ENCODE measurements at places on chromosomes 6 and 20. TPM values are rescaled to one million over a fixed set of nuclear protein-coding genes. Genes with fewer than 3 reads are reported as not detected.

DNA sequence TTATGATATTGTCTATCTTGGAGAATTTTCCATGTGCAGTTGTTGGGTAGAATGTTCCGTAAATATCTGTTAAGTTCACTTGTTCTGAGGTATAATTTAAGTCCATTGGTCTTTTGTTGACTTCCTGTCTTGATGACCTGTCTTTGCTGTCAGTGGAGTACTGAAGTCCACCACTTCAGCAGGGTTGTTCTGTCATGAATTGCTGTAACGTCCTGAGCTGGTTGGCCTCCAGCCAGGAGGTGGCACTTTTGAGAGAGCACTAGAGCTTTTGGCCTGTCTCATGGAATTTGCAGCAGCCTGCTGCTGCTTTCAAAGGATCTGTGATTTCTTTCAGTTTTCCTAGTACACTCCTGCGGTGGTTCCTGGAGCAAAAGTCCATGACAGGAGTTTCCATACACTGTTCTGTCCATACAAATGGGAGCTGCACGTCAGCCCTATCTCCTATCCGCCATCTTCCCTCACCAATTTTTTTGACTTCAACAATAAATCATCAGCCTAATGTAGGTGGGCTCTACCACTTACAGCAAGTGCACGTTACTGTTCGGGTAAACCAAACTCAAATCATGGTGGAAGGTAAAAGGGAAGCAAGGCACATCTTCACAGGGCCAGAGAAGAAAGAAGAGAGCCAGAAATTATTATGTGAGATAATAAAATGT lies 46.9 kb upstream of the TRERF1 start:
- no peak for DNase-seq

- DNase-seq = no peak
These were observed 174.1 kb downstream of the CDH26 start for GRCh38 chr20:60132162-60132826.

GRCh38 chr6:37083243-37084138 lies 78.0 kb downstream of the FGD2 start:
- no peak for DNase-seq

DNA sequence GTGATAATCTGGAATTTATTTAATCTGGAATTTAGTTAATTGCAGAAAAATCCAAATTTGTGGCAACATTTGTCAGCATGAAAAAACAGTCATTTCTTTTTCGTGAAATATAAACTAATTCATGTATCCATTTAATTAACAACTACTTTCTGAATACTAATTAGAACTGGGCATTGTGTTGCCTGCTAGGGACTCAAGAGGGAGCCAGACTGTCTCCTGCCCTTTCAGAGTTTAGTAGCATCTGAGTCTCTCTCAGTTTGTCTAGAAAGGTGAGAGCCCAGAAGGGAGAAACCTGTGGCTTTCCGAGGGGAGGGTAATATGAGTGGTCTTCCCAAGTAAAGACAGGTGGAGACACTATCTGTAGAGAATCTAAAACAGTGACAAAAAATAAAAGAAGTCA lies 210.9 kb upstream of the HDDC2 start:
- no peak for DNase-seq

DNA sequence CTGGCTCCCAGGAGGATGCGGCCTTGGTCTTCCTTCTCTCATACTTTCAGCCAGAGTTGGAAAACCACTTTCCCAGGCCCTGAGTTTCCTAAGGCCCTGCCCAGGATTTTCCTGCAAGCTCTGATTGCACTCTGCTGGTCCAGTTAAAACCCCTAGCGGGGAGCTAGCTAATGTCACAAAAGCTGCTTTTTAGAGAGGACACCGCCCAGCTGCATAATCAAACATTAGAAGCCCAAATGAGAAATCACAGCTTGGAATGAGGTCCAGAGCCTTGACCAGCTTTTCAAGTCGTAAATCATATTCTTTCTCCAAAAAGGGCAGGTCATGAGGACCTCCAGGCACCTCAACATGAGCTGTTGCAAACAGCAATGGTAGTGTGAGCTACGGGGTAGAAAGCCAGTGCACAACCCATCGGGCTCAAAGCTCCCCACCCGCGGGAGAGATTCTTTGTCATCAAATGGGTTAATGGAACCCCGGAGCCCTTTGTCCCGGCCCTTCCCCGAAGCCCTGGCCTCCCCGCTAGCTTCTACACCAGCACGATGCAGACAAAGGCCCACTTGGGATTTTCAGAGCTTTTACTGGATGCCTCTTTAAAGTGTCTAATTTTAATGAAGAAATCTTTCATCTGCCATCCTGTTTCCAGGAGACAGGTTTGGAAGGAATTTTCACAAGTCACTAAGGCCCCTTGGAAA lies 134.0 kb downstream of the SCML4 start:
- no peak for DNase-seq

DNA sequence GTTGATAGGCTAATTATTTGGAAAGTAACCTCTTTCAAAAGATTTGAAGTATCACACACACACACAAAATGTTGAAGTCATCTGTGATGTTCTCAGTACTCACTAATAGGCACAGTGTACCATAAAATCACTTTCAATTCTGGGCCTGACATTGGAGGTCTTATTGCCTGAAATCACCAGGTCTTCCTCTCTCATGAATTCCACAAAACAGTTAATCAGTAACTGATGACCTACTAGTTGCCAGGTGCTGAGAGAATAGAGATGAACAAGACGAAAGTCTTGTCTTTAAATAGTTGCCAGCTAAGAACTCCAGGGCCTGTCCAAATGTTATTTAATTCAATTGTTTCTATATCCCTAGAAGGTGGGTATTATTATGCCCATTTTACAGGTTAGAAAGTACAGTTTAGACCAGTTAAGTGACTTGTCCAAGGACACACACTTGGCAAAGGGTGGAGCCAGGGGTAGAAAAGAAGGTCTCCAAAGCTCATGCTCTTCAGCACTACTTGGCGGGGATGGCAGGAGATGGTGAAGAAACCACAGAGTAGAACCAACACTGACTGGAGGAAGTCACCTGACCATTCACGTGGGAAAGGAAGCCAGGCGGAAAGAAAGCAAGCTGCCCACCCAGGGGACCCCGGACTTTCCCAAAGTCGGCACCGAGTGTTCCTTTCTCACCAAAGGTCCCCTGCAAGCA lies 116.4 kb downstream of the KIF6 start:
- no peak for DNase-seq

DNA sequence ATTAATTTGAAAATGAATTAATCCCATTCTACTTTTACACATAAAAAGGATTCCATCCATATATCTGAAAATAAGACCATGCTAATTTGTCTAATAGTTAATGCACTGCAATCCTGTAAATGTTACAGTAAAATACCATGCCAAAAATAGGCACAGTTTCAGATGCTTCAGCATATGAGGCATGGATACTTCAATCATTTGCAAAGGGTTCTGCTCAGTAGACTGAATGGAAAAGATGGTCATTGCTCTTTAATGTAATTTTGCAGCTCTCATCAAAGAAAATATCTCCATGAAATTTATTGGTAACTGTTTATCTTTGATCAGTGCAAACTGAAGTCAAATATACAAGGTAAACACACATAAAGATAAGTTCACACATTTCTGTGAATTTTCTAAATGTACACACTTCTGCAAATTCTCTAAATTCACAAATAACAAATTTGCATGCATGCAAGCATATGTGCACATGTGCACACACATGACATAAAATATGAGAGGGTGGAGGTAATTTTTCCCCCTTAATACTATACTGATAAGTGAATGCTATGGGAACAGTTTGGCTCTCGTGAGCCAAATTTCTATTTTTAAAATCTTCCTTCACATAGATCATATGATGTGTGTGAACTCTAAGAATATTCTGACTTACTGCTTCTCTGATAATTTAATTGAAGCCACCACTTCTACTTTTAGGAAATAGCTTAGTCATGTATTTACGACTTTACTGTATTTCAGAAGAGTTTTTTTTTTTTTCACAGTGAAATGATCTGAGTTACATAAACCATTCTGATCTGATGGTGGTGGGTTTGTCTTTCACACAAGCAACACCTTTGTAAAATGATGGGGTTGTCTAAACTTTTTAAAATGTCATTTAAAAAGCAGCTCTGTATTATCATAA lies 996.8 kb upstream of the CITED2 start:
- no peak for DNase-seq

- DNase-seq = peak; percentile 59
These were observed 56.6 kb downstream of the SYTL3 start for GRCh38 chr6:158706369-158706982.

- DNase-seq = peak; percentile 51
These were observed 29.2 kb downstream of the FRMD1 start for GRCh38 chr6:168049706-168050224.

DNA sequence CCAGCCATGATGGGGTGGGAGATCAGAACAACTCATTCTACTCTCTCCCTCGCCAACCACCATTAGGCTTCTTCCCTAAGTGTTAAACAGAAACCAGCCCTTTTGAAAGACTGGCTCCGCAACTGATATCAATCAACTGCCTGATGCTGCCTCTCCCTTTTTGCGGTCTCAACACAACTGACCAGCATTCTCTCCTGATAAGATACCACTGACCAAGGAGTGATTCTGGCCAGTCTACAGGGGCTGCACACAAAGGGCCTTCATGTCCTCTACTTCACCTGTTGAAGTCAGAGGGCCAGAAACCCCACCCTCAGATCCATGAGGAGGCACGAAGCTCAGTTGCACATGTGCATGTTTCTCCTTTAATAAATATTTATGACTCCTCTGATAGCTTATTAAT lies 145.1 kb downstream of the CD24 start:
- DNase-seq = no peak

- DNase-seq = peak; percentile 58
These were observed 14.9 kb upstream of the MATN4 start for GRCh38 chr20:45322952-45323383.

- no peak for DNase-seq
These were observed 25.4 kb upstream of the FOXF2 start for GRCh38 chr6:1363729-1364572.

The HLA-DQB2 gene
- 2.3 TPM for total RNA-seq

The DNAH8 gene
- 0.03 TPM for total RNA-seq

The SLC17A3 gene
- total RNA-seq = not detected
